ENCODE measurements at places on chromosomes 2 and 18.

GRCh38 chr2:143452817-143453451, 323.7 kb downstream of the ARHGAP15 start:
- no peak for DNase-seq

DNA sequence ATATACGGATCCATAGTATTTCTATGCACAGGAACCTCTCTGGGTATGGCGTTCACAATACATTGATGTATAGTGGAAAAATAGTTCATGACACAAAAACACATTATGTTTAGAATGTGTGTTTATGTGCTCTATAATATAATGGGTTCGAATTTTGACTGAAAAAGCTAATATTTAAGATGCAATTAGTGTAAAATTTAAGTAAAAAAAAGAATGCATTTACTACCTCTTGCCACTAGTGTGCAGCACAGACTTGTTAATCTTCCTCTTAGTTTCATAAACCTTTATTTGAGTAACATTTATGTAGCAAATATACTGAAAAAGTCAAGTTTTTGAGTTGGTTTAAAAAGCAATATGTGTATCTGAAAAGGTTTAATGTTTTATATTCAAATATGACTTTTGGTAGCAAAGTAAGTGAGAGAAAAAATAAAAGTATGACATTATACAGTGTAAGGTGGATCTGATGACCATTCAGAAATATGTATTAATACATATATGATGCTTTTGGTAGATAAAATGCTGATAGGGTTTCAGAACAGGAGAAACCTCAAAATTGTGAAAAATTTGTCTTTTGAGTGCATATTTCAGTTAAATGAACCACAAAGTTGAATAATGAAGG, 49.4 kb downstream of the CCDC102B start:
- peak; percentile 2 for DNase-seq

GRCh38 chr2:224209555-224210285, 170.6 kb upstream of the SERPINE2 start:
- DNase-seq, result no peak

DNA sequence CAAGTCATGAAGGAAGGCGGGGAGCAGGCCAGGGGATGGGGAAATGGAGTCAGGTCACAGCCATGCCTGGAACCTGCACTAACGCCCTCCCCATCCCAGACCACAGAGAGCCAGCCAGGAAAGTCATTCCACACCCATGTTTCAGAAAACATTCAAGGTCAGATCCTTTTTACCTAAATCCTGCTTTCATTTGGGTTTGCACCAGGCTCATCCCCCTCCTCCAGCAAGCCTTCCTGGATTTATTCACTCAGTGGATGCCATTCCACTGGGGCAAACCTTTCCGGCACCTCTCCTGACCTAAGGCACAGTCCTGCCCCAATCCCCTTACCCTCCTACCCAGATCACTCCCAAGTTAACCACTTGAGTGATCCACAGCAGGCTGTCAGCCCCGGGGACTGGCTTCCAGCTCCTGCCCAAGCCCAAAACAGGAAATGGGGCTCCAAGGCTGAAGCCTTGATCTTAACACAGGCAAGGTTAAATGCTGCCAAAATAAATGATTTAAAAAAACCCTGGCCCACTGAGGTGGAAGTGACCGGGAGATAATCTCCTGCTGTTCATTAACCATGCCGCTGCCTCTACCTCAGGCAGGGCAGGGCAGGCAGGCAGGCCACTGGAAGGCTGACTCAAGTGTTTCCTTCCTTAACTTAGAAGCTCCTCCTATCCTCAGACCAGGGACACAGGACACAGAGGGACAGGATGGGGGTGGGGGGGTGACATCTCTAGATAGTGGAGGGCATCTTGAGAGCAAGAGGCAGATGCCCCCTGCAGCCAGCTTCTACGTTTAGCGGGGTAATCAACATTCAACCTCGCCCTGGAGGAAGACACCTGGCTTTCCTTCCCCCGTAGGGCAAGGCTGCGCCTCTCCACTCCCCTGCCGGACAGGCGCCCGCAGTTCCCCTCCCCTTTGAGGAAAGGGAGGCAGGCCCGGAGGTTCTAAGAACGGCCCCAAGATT, 1.4 kb downstream of the RAB11FIP5 start:
- DNase-seq, result peak; percentile 85

DNA sequence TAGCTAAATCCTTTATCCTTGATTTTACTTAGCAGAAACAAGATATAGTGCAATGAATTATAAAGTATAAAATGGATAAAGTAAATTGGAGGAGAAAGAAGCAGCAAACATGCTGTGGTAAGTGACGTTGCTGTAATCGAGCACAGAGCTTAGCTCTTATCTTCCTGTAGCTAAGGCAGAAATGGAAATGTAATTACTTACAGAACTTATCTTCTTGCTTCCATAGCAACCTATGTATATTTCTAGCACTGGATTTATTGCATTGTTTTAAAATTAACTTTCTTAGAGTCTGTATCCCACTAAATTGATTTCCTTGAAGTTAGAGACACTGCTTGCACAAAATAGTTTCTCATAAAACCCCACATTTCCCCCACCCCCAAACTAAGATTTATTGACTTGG, 130.6 kb upstream of the MC4R start:
- no peak for DNase-seq

DNA sequence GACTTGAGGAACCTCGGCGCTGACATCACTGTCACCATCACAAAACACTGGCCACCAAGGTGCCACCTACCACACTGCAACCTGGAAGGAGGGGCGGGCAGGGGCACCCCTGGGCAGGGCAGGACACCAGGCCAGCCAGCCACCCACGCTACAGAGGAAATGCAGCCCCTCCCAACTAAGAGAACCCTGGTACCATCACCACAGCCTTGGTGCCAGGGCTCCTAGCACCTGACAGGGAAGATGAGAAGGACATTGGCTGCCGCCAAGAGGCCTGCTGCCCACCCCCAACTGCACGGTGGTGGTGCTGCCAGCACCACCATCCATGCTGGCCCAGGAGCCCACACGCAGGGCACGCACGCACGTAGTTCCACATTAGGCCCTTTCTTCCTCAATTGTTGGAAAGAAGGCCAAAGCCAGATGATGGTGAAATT, 88.7 kb downstream of the HDAC4 start:
- no peak for DNase-seq

- DNase-seq, result no peak
Observed at GRCh38 chr18:77077941-77078689, 54.5 kb downstream of the MBP start.

DNA sequence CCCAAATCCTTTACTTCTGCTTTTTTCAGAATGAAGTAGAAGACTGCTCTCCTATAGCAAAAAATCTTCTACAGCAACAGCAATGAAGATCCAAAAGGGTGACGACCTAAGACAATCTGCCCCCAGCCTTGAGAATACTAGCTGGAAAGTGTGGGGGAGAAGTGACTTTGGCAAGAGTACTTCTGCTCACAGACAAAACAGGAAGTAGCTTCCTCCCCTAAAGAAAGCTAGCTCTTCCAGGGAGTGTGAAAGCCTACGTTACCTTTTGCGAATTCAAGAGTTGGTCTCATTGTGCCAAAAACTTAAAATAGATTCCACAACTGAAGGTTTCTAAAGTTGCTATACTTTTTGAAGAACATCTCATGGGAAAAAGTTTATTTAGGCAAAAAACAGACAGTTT, 1069.2 kb upstream of the CHAC2 start:
- DNase-seq, result no peak

- DNase-seq, result no peak
Observed at GRCh38 chr2:234626566-234627130, 129.8 kb upstream of the ARL4C start.

DNA sequence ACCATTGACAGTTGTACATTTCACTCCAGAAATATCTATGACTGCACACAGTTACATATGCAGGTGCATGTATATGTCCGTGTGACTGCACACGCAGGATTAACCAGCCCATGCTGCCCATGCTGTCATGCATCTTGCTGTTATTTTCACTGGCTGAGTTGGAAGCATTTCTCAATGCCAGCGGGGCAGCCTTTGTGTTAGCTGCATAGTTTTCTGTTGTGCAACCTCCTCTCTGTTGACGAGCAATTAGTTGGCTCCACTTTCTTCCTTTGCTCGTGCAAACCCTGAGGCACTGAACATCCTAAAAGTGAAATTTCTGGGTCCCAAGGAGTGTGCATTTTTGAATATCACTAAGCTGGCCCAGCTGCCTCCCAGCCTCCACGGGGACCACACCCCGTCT, 133.4 kb upstream of the GLI2 start:
- no peak for DNase-seq

GRCh38 chr2:231347638-231348037, 47.9 kb upstream of the B3GNT7 start:
- DNase-seq, result no peak

DNA sequence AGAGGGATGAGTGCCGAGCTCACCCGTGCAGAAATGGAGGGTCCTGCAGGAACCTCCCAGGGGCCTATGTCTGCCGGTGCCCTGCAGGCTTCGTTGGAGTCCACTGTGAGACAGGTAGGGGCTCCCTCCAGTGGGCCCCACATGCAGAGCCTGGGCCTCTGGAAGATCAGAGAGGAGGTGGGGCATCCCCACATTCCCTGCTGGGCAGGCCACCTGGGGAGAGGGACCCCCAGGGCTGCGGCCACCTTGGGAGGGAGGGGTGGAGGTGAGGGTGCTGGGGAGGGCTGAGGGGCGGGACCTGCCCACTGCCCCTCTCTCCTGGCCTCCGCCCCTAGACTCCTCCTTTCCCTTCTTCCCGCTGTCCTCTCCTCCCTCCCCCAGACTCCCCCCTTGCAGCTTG, 38.5 kb downstream of the MTERF4 start:
- no peak for DNase-seq

DNA sequence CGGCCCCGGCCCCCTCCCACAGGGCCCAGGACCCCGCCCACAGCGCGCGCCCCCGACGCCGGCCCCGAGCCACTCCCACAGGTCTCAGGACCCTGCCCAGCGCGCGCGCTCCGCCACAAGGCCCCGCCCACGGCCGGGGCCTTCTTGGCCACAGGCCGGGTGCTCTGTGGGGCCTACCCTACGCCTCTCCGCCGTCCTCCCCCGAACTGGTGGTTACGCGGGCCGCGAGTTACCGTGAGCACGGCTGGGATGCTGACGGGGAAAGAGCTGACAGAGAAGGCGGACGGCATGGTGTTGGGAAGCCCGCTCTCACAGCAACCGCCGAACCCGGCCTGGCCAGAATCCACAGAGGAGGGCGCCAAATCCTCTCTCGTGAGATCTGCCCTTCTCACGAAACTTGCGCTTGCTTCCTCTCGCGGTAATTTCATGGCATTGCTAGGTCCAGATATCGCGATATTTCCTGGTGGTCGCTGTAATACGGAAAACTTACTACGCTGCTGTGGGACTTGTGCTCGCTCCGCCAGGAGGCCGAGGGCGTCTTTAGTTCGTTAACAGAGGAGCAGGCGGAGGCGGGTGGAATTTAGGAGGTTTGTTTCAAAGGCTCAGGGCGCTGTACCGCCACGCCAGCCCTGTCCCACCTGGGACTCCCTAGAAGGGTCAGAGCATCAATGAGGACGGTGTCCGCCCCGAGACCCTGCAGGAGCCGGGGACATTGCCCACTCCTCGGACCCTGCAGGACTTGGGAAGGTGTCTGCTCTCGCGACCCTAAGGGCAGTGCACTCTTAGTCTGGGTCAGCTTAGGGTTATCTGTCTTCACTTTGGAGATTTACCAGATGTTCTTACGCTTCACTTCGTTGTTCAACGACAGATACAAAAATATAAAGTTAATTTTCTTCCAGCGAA, at the start of gene TMEM18:
TSS of gene TMEM18 (minus strand) at position 351 of the 903 bp plus-strand sequence. CDS start at position 290, 61 bp downstream.
- DNase-seq, result peak; percentile 97

GRCh38 chr2:71666094-71666474, 212.7 kb downstream of the DYSF start:
- DNase-seq, result no peak

- DNase-seq, result no peak
Observed at GRCh38 chr2:188966079-188966571, 8.0 kb upstream of the COL3A1 start.

DNA sequence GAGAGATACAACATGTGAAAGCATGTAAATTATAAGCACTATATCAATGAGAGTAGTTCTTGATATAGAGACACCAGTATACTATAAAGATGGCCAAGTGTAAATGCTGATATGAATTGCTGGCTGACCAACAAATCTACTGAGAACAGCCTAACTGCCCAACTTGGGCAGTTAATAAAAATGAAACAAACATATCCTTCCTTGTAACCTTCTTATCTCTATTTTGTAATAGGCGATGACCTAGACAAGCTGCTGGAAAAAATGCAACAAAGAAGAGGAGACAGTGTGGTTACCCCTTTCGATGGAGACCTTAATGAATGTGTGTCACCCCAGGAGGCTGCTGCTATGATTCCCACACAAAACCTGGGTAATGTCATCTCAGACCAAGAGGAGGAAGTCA, 148.7 kb downstream of the ESCO1 start:
- DNase-seq, result no peak

DNA sequence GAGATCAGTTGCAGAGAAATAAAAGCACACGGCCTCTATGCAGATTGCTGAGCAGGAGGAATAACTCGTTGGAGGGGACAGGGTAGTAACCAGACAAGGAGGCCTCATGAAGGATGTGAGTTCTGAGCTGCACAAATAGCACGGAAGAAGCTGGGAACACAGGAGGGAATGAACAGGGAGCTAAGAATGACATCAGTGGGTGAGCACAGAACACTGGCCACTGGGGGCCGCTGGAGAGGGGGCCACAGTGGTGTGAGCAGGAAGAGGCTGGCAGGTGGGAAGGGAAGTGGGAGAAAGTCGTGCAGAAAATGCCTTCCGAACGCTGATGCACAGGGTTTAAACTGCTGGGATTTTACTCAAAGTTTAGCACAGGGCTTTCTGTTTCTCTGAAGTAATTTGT, 61.0 kb downstream of the ZAP70 start:
- DNase-seq, result peak; percentile 9

DNA sequence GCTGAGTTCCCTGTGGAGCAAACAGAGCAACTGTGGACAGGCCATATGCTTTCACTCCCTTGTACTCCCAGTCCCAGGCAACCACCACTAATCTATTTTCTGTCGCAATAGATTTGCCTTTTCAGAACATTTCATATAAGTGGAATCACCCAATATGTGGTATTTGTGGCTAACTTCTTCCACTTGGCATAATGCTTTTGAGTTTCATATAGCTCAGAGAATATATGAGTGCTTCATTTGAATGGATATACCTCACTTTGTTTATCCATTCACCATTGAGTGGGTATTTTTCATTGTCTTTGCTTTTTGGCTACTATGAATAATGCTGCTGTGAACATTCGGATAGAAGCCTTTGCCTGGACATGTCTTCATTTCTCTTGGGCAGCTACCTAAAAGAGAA, 151.9 kb downstream of the CERS6 start:
- no peak for DNase-seq

All from Caki2 (cell line).